ENCODE measurements at places on chromosomes 11 and 22.

DNA sequence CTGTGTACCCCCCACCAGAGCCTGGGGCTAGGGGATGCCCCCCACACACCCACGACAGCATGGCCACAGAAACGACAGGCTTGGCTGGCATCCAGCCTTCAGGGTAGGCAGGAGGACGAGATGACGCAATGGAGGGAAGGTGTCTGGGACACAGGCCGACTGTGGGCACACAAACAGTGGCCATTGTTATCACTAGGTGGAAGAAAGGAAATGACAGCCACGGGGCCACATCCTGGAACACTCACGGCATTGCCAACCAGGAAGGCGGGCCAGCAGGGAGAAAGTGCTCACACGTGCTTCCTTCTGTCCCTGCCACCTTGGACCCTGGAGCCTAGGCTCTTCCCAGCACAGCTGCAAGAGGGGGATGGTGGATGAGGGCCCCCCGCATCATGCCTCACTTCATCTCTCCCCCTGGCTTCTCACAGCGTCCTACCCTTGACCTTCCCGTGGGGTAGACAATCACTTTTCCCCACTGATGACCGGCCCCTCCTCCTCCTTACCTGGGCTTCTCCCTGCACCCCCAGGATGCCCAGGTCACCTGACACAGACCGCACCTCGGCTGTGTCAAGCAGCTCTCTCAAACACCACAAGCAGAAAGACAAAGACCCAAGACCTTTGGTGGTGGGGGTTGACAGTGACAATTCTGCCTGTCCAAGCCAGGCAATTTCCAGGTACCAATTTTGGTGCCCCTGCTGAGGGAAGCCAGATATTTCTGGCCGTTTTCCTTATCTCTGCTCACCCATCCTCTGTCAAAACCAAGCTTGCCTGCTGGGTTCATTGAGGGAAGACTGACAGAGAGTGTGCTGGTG is 8.6 kb downstream of the PLA2G6 start:
- no peak for DNase-seq

DNA sequence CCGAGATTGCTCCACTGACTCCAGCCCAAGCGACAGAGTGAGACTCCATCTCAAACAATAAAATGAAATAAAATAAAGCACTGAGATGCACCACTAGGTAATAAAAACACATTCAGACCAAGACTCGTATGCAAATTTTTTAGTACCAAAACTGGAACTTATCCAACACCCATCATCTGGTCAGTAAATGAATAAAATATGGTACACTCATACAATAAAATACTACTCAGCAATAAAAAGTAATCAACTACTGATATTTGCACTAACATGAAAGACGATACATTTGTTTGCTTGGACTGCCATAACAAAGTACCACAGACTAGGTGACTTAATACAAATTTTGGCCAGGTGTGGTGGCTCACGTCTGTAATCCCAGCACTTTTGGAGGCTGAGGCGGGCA is 17.8 kb upstream of the POLD3 start:
- DNase-seq, result no peak

DNA sequence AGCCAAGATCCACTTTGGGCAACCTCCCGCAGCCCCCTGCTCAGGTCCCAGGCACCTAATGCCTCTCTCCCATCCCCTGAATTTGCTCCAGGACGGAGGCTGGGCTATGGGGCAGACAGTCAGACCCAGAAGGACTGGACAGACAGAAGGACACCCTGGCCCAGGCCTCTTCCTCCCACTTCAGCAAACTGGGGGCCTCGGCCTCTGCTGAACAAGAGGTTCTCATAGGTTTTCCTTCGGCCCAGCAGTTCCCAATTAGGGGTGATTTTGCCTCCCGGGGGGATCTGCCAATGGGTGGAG is 3.7 kb downstream of the SPI1 start:
- DNase-seq, result no peak

- no peak for DNase-seq
Measured at GRCh38 chr11:76701294-76702040, 30.9 kb upstream of the LRRC32 start.

- DNase-seq, result no peak
Measured at GRCh38 chr22:35509960-35510359, 30.7 kb upstream of the RASD2 start.

GRCh38 chr11:15724601-15725000 is 609.9 kb downstream of the INSC start:
- DNase-seq, result no peak

- DNase-seq, result no peak
Measured at GRCh38 chr22:20448630-20449029, 11.0 kb upstream of the SCARF2 start.

DNA sequence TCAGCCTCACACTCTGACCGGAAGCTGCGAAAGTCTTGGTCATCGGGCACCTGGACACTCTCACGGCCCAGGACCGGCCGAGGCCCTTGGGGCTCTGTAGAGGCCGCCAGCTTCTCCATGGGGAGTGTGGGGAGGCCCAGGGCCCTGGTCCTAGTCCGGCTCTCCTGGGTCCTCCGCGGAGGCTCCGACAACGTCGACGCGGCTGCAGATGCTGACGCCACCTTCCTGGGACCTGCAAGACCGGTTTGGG is 12.9 kb downstream of the STARD10 start:
- no peak for DNase-seq

- DNase-seq, result no peak
Measured at GRCh38 chr22:23831781-23832180, 7.0 kb downstream of the DERL3 start.

GRCh38 chr11:46291441-46292150 is 14.1 kb downstream of the CREB3L1 start:
- no peak for DNase-seq

All from CD4-positive, alpha-beta T cell (primary cell).